Stimulated activated CD8-positive, alpha-beta memory T cell treated with anti-CD3 and anti-CD28 coated beads, Interleukin-15, amount 100 ng/mL, for 1 hour (primary cell): ENCODE measurements at places on chromosomes 2 and 18.

GRCh38 chr2:5587766-5588165, 104.4 kb upstream of the SOX11 start:
- no peak for DNase-seq

DNA sequence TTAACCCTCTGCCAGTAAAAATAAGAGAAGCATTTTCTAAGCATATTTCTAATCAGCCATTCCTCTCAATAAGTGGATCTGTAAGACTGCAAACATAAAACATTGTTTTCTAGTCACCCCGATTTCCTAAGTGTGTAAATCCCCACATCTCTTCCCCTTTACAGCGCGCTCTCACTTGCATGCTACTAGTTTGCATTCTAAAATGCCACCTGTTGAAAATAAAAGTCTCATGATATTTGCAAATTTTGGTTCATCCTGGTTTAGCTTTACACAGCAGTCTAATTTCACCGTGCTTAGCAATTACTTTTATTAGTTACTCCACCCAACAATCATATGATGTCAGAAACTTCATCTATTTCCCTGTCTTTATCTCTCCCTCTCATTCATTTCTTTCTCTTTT, 1230.7 kb upstream of the ZEB2 start:
- DNase-seq: no peak

DNA sequence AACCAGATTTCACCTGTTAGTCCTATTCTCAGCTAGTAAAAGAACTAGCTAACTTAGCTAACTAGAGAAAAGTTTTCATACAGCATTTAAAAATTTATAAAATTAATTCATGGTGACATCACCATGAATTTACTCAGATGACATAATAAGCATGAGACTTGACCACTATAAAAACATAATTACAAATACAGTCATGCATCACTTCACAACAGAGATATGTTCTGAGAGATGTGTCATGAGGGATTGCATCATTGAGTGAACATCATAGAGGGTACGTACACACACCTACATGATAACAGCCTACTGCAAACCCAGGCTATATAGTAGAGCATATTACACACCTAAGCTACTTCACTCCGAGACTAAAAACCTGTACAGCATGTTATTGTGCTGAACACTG, 481.3 kb upstream of the CHAC2 start:
- no peak for DNase-seq

GRCh38 chr18:59271606-59272220, 1.5 kb downstream of the RAX start:
- DNase-seq: no peak

GRCh38 chr18:59005262-59005661, 134.4 kb upstream of the SEC11C start:
- DNase-seq: no peak

GRCh38 chr18:23137788-23138216, 2.5 kb downstream of the CABLES1 start:
- no peak for DNase-seq

GRCh38 chr2:35184471-35184870, 1171.1 kb upstream of the CRIM1 start:
- no peak for DNase-seq

GRCh38 chr2:5729416-5729815, 37.2 kb downstream of the SOX11 start:
- no peak for DNase-seq

- no peak for DNase-seq
Measured at GRCh38 chr2:101733257-101733993, 35.9 kb downstream of the MAP4K4 start.

GRCh38 chr2:19367326-19367725, 8.9 kb upstream of the OSR1 start:
- no peak for DNase-seq

GRCh38 chr2:238401551-238401950, 25.2 kb upstream of the ASB1 start:
- no peak for DNase-seq

DNA sequence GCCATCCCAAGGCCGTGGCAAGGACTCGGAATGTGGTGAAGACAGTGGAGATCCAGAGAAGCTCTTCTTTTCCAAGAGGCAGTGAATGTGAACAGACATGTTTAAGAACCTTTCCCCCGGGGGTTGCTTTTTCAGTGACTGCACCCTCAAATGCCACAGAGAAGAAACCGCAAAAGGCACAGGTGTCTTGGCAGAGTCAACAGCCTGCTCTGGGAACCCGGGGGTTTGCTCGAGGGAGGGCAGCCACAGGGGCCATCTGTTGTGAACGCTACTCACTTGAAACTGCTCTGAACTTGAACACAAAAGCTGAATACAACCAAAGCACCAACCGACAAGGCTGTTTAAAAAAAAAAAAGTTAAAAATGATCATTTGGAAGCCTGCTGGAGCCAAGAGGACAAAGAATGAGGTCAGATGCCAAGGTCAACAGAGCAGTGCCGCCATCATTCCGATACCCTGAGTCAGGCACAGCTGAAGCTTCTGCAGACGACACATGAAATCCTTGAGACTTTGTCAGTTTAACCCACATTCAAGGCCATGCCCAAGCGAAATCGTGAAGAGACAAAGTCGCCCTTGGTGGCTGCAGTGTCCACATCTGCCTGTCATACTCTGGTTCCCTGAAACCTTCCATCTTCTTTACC, 47.4 kb downstream of the PSMG2 start:
- no peak for DNase-seq

GRCh38 chr2:195559431-195559914, 97.6 kb upstream of the SLC39A10 start:
- DNase-seq: peak; percentile 43

DNA sequence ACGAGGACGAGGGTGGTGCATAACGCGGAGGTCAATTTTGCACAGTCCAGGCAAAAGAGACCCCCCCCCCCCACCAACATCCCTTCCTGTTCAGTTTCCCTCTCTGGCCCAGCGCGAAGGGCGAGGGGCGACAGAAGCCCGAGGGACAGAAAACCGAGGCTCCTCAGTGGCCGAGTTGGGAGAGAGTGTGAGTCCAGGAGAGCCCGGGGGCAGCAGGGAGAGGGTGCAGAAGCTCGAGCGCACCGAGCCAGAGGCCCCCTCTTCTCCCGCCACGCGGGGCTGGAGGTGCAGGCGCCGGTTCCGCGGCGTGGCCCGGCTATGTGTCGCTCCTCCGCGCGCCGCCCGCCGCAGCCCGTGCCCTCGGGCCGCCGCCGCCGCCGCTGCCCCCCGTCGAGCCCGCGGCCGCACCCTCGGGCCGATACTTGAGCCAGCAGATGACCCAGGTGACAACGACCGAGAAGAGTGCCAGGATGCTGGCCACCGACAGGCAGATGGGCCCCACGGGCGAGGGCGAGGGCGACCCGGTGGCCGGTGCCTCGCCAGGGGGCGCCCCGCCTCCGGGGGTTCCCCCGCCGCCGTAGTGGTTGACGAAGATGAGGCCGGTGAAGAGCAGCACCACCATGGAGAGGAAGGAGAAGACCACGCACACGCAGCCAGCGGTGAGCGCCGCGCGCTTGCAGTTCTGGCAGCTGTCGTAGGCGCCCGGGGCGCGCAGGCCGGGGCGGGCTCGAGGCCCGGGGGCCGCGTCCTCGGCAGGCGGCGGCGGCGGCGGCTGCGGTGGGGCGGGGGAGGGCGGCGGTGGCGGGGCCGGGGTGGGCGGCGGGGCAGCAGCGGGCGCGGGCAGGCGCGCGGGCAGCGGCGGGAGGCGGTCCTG, 20.2 kb upstream of the PAX3 start:
- DNase-seq: no peak

- no peak for DNase-seq
Measured at GRCh38 chr2:1378456-1379150, 34.7 kb upstream of the TPO start.

GRCh38 chr2:120836281-120836680, 100.6 kb downstream of the GLI2 start:
- DNase-seq: no peak

DNA sequence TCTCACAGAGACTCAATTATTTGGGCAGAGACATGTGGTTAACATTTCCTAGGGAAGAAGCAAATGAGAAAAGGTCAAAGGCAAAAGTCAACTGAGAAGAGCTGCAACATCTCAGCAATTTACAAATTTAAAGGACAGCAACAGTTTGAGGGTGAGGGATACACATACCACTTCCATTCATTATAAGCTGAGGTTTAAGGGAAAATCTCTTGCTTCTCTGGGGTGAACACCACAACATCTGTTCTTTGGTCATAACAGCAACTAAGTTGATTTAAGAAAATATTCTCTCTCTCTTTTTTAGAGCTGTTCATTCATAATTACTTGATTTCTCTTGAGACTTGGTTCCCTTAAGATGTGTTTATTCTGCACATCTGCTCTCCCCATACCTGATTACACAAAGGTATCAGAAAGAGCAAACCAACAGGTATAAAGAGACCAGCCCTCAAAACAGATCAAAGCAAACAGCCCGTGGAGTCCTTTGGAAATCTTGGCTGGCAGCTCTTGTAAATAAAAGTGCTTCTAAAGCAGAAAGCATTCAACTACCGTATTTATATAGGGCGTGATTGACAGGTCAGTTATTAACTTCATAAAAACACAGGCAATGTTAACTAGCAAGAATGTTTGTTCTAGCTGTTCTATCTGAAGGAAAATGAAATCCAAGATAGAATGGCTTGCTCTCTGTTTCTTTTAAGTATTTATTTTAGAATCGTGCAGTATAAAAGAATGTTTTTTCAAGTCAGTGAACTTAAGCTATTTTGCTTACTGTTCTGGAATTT, 132.8 kb downstream of the THADA start:
- no peak for DNase-seq

DNA sequence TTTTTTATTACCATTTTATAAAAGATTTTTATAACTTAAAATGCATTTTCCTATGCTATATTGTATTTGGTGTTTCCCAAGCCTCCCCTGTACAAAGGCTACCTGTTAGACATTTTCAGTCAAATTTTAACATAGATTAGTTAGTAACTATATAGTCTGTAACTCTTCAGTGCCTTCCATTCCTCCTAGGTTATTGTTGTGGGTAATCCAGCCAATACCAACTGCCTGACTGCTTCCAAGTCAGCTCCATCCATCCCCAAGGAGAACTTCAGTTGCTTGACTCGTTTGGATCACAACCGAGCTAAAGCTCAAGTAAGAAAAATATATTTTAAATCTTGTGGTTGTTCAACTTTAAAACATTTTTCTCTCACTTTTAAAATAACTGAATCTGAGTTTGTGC, 10.2 kb downstream of the MDH1 start:
- no peak for DNase-seq

- DNase-seq: no peak
Measured at GRCh38 chr18:23912356-23912755, 102.2 kb upstream of the TTC39C start.

- no peak for DNase-seq
Measured at GRCh38 chr2:39243469-39244123, at the start of gene CDKL4. Gene CDKL4, minus strand, starts transcription at chr2:39243970.

GRCh38 chr2:215742021-215742420, 271.3 kb downstream of the MREG start:
- DNase-seq: no peak

GRCh38 chr18:45890606-45891005, 65.1 kb downstream of the SIGLEC15 start:
- DNase-seq: no peak

DNA sequence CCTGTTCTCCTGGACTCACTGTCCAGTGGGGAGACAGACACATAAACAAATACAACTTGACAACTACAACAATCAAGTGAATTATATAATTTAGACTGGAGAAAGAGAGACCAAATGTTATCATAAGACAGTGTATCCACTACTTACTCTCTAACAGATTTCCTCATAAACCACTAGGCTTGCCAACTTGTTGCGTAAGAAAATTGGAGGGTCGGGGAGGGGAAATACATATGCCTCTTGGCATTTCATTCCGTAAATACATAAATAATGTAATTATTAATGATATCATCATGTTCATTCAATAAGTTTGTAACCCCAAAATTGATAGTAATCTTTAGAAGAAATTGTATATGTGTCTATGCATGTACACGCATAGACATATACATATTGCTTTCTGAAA, 14.9 kb downstream of the RAB6D start:
- no peak for DNase-seq

- DNase-seq: no peak
Measured at GRCh38 chr2:122031544-122032263, 276.3 kb downstream of the TSN start.

- DNase-seq: no peak
Measured at GRCh38 chr2:237901932-237902850, 42.8 kb downstream of the RAMP1 start.

DNA sequence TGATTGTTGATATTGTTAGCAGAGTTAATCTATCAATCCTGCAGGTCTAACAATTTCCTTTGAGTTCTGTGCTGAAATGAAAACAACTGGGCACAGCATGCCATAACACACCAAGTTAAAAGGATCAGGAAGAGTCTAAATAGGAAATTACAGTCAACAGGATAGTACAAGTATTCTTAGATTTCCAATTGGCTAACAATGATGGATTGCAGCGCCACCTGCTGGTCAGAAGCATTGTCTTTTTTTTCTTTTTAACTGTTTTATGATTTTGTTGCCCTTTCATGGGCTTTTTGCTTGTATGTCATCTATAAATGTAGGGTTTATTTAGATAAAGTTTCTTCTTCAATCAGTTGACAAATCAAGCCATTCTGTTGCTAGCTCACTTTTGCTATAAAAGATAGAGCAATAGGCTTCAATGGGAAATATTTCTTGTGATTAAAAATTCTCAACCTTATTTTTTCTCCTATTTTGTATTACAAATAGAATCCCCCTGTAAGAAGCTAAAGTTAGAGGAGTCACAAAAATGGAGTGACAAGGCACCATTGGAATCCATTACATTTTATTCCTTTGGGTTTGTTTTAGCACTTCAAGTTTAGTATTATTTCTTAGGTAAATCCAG, 40.8 kb upstream of the RPRM start:
- DNase-seq: peak; percentile 27

- no peak for DNase-seq
Measured at GRCh38 chr2:34547340-34547739, 948.2 kb upstream of the FAM98A start.
